ENCODE measurements at places on chromosomes 5 and 9.

GRCh38 chr5:111353035-111353434 lies 128.9 kb downstream of the CAMK4 start:
- no peak for DNase-seq

DNA sequence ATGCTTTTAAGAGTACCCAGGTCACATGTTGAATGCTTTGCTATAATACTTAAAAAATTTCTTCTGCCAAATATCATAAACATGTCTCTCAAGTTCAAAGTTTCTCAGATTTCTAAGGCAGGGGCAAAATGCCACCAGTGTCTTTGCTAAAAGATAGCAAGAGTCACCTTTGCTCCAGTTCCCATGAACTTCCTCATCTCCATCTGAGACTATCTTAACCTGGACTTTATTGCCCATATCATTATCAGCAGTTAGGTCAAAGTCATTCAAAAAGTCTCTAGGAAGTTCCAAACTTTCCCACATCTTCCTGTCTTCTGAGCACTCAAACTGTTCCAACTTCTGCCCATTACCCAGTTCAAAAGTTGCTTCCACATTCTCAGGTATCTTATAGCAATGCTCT lies 307.6 kb upstream of the TNC start:
- no peak for DNase-seq

DNA sequence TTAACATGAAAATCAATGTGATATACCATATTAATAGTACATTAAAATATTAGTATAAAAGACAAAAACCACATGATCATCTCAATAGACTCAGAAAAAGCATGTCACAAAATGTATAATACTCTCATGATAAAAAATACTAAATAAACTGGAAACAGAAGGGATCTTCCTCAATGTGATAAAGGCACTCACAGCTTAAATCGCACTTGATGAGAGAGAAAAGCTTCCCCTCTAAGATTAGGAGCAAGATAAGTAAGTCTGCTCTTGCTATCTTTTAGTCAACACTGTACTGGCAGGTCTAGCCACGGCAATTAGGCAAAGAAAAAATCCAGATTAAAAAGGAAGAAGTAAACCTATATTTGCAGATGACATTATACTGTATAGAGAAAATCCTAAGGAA lies 21.8 kb upstream of the MSH3 start:
- DNase-seq: no peak

GRCh38 chr5:122586351-122586750 lies 188.5 kb upstream of the SNX2 start:
- no peak for DNase-seq

DNA sequence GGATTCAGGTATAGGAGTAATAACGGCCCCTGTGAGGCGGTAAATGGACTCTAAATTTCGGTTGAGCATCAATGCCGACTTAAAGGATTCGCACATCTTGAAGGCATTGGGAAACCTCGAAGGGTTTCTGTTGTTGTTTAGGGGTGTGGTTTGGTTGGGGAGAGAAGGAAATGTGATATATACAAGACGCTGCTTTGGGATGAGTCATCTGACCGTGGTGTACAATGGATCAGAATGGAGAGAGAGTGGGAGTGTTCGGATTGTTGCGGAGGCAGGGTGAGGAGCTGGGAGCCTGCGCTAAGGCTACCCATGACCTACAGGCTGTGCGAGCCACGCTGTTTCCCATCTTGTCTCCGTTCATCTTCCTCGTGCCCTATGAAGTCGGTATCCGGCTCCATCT lies 60.4 kb upstream of the ERCC6L2 start:
- DNase-seq: no peak

- no peak for DNase-seq
Observed at GRCh38 chr5:77645158-77645994, 6.9 kb upstream of the OTP start.

DNA sequence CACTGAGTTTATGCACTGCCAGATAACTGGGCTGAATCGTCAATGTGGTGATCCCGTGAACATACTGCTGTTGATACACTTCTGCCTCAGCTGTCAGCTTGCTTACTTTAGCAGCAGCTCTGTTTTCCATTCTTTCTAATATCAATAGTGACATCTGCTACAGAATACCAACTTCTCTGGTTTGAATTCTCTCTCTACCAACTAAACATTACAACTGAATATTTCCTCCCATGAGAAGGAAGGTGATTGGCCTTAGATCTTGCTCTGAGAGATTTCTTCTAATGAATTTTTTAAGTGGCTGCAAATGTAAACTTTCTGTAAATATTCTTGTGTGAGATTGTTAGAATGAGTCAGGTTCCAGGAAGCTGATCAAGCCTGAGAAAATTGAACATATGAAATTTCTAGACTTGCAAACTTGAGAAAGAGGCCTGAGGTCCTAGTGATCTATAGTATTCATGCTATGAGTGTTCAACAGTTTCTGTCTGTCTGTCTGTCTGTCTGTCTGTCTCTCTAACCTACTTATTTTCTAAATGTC lies 205.5 kb upstream of the CDKN2B start:
- no peak for DNase-seq

DNA sequence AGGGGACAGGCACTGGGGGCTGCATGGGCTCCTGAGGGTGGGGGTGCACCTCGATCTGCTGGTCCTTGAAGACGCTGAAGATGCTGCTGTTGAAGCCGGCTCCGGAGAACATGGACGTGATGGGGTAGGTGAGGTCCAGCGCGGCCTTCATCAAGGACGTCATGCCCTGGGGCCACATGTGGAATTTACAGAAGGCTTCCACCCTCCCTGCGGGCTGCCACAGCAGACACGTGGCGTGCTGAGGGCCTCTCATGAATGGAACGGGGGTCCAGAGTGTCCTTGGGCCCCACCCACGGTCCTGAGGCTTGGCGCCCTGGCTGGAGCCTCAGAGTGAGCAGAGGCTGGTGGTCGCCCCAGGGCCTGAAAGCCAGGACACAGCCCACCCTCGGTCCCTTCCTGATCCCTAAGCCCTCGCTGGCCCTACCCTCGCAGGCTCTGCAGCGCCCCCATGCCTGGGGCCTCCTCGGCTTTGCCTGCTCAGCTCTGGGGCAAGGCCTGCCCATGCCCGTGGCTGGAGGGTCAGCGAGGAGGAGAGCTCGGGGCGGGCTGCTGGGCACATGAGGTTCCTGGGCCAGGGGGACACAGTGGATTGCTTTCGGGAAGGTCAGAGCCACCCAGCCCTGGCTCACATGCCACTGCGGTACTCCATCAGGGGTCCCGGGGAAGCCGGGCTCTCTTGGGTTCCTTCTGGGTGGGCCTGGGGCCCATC lies 5.3 kb upstream of the NSMF start:
- DNase-seq: no peak

- no peak for DNase-seq
Observed at GRCh38 chr9:33023661-33024060, 1.4 kb upstream of the DNAJA1 start.

- DNase-seq: no peak
Observed at GRCh38 chr5:177226860-177227259, 76.7 kb downstream of the RAB24 start.

- no peak for DNase-seq
Observed at GRCh38 chr9:89466451-89467277, 31.2 kb downstream of the SEMA4D start.

GRCh38 chr5:126056851-126057622 lies 366.2 kb upstream of the GRAMD2B start:
- DNase-seq: no peak

DNA sequence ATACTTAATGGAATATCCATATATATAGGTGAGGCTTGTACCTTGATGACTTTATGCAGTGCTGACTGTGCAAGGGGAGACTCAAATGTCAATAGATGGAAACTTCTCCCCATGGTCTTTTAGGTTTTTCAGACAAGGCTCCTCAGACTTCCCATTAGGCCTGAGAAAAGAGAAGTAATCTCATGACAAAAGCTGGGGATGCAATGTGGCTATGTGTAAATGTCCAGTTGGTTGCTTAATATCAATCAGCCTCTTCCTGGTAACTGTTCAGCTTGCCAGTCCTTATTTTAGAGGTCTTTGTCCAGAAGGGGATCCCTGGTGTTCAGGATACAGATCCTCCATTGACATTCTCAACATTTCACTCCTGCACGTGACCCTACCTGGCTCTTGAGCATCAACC lies 621.1 kb upstream of the CDH18 start:
- no peak for DNase-seq

DNA sequence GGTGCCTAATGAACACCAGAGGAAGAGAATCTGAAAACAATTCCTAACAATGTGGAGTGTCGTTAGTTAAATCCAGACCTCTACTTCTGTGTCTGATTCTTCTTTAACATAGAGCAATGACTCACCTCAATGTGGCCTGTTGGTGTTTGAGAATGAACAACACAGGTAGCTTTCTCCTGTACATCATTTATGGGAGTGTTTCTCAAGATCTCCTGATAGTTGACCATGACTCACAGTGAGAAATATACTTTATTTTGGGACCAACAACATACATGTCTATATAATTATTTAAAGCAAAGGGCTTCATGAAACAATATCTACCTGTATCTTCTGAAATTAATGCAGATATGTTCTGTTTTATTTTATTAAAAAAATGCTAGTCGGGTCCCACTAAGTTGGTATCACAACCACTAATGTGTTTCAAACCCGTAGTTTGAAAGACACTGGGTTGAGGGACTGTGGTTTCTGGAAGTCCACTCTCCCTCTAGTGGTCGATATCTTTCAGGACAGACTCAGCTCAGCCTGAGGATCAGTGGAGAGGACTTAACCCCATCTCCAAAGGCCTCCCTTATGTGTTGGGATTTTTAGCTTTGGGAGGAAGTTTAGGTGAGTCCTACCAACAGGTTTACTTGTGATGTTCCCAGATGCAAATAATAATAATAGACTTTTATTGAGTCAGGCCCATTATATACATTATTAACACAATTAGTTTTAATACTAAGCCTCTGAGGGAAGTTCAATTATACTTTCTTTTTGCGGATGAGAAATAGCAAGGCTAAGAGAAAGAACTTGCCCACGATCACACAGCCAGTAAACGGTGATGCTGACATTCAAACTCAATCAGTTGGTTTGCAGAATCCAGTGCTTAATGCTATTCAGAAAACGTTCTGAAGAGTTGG lies 70.0 kb upstream of the KLF9 start:
- no peak for DNase-seq

GRCh38 chr5:111017731-111018130 lies 53.8 kb upstream of the TSLP start:
- no peak for DNase-seq

GRCh38 chr5:139126711-139127111 lies 71.5 kb downstream of the SIL1 start:
- no peak for DNase-seq

GRCh38 chr5:122565331-122565730 lies 209.5 kb upstream of the SNX2 start:
- no peak for DNase-seq

- DNase-seq: no peak
Observed at GRCh38 chr5:173278641-173279040, 43.6 kb upstream of the NKX2-5 start.

- no peak for DNase-seq
Observed at GRCh38 chr9:92671323-92671722, 1.4 kb upstream of the IPPK start.

- no peak for DNase-seq
Observed at GRCh38 chr5:83639911-83640310, 80.7 kb downstream of the HAPLN1 start.

DNA sequence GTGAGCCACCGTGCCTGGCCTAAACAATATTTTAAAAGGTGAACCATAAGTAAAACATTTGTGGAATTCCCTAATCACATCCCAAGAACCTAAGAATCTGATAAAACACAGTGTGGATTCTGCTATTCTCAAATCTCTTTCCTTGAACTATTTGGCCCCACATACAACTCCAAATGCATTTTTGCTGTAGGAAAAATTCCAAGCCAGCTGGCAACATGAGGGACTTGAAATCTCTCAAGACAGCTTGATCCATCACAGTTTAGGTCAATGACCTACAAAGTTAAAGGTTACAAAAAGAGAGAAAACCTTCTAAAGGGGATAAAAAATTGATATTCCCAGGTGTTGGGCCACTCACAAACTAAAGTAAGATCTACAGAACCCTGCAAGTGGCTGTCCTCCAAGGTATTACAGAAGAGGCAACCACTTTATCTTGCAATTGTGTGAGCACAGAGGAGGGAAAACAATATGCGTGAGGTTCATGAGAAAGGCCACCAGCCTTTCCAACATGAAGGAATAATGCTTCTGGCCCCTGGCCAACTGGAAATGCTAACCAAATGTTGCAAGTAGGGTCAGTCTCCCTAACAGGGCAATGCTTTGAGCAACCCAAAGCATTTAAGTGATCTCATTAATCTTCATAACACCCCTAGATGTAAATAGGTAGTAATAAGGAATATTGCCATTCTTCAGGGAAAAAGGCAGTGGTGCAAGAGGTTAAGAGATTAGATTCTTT lies 221.4 kb downstream of the SEMA5A start:
- no peak for DNase-seq

DNA sequence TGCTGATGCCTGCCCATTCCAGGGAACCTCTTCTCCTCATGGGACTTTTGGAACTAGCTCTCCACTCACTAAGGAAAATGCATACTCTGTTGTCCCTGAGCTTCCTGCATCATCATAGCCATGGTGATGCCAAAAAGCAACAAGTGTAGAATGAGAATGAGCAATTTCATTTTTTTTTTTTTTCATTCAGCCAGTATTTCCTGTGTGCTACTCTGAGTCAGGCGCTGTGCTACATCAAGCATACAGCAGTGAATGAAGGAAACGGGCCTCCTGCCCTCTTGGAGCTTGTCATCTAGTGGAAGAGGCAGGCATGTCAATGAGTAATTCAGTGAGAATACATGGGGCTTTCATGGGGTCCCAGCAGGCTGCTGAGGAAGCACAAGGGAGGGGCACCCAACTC lies 483.1 kb downstream of the BNC2 start:
- no peak for DNase-seq

GRCh38 chr9:129172816-129173215 lies 5.2 kb downstream of the IER5L start:
- no peak for DNase-seq

- no peak for DNase-seq
Observed at GRCh38 chr5:159017786-159018185, 81.9 kb downstream of the EBF1 start.

DNA sequence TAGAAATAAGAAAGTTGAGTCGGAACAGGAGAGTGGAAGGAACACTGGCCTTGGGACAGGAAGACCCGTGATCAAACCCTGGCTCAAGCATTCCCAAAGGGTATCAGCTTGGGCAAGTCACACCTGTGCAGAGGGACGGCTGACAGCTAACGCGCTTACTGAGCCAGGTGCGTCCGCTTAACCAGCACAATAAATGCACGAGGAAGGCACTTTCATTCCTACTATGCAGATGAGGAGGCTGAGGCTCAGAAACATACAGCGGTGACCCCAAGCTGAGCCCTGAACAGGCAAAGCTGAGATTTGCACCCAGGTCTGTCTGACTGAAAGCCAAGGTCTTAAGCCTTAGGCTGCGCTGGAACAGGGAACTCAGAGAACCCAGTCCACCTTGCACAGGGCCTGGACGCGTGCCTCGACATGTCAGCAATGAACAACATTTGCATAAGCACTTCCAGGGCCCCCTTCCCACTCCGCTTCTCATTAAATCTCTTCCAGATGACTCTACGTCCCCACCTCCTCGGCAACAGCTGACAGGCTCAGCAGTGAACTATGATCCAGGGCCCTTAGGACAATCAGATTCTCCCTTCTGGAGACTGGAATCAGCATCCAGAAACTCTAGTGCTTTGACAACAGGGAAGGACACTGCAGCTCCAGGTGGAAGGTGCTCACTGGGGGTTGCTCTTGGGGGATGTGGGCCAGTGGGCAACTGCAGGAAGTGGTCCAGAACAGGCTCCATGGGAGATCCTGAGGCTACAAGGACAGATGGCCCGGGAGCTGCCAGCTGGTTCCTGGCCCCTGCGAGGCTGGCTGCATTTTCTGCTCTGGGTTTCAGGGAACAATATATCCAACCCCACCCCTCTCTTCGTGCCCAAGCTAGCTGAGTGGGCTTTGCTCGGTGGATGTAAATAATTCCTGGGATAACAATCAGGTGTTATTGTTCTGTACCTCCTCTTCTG lies 35.2 kb downstream of the SH3PXD2B start:
- no peak for DNase-seq
